Fibroblast of villous mesenchyme (primary cell): ENCODE measurements at places on chromosomes 7 and 10. TPM values are rescaled to one million over a fixed set of nuclear protein-coding genes. Genes with fewer than 3 reads are reported as not detected.

The UBE3C gene
- 92.8 and 150 TPM in 2 replicates for total RNA-seq

The GPR26 gene
- not detected in 2 replicates for total RNA-seq

The DDX56 gene
- total RNA-seq = 44.8 and 57.0 TPM in 2 replicates

The SLC12A9 gene
- total RNA-seq = 16.0 and 20.0 TPM in 2 replicates

The CFAP69 gene
- 1.6 and 2.6 TPM in 2 replicates for total RNA-seq

The PAX4 gene
- not detected in 2 replicates for total RNA-seq

The SUN3 gene
- not detected in 2 replicates for total RNA-seq

The CFAP70 gene
- 0.32 and 0.43 TPM in 2 replicates for total RNA-seq

The AZGP1 gene
- total RNA-seq = not detected in 2 replicates

The C10orf143 gene
- under 0.01 and 1.3 TPM in 2 replicates for total RNA-seq

The AS3MT gene
- 5.2 and 5.5 TPM in 2 replicates for total RNA-seq

The CCL24 gene
- not detected in 2 replicates for total RNA-seq

The ETV1 gene
- total RNA-seq = 9.3 and 11.7 TPM in 2 replicates

The MOGAT3 gene
- not detected in 2 replicates for total RNA-seq

The FBXL13 gene
- 1.3 and 2.2 TPM in 2 replicates for total RNA-seq

The CPN1 gene
- total RNA-seq = not detected in 2 replicates

The ANKMY2 gene
- 23.2 and 28.5 TPM in 2 replicates for total RNA-seq

The NXPH1 gene
- total RNA-seq = not detected in 2 replicates

The ENTPD1 gene
- total RNA-seq = 0.86 and 1.3 TPM in 2 replicates

The ZNF365 gene
- total RNA-seq = 6.1 and 8.2 TPM in 2 replicates

The MEOX2 gene
- not detected in 2 replicates for total RNA-seq

The OR13A1 gene
- total RNA-seq = not detected in 2 replicates

The DBNL gene
- total RNA-seq = 87.6 and 97.2 TPM in 2 replicates

The TFAM gene
- total RNA-seq = 18.0 and 26.3 TPM in 2 replicates

The ZNF853 gene
- total RNA-seq = under 0.01 and 0.32 TPM in 2 replicates

The PAPSS2 gene
- total RNA-seq = 131 and 417 TPM in 2 replicates

The RAB19 gene
- not detected in 2 replicates for total RNA-seq

The PKD2L1 gene
- total RNA-seq = not detected in 2 replicates

The NUTM2E gene
- total RNA-seq = under 0.01 TPM in 1 of 2 replicates, not detected in the other

The SDHAF3 gene
- total RNA-seq = 10.4 and 11.3 TPM in 2 replicates

The LIPK gene
- not detected in 2 replicates for total RNA-seq

The SPDYE8 gene
- not detected in 2 replicates for total RNA-seq

The GOLGA7B gene
- under 0.01 TPM in 1 of 2 replicates, not detected in the other for total RNA-seq

The TRIM50 gene
- total RNA-seq = not detected in 2 replicates

The PNLIPRP1 gene
- not detected in 2 replicates for total RNA-seq

The HECW1 gene
- 1.7 and 3.2 TPM in 2 replicates for total RNA-seq

The TMEM26 gene
- 5.6 and 6.4 TPM in 2 replicates for total RNA-seq

The ARHGAP22 gene
- total RNA-seq = 22.9 and 31.6 TPM in 2 replicates

The PCLO gene
- total RNA-seq = under 0.01 TPM in 2 replicates
